ENCODE measurements at places on chromosomes 7 and 10.

DNA sequence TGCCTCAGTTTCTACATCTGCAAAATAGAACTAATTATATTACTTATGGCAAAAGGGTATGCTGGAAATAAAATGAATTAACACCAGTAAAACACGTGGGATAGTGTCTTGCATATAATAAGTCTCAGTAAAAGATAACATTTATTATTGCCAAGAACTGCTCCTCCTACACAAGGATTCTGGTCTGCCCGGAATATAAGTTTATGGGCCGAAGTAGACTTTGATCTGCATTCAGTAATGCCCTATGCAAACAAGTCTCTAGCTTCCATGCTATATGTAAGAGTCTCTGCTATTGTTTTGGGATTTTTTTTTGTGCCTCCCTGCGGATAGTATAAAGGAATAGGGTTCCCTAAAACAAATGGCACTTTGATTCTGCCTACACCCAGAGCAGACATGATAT lies 125.6 kb upstream of the SLC26A5 start:
- no peak for DNase-seq

- no peak for DNase-seq
Observed at GRCh38 chr7:148230296-148230695, 360.3 kb upstream of the C7orf33 start.

DNA sequence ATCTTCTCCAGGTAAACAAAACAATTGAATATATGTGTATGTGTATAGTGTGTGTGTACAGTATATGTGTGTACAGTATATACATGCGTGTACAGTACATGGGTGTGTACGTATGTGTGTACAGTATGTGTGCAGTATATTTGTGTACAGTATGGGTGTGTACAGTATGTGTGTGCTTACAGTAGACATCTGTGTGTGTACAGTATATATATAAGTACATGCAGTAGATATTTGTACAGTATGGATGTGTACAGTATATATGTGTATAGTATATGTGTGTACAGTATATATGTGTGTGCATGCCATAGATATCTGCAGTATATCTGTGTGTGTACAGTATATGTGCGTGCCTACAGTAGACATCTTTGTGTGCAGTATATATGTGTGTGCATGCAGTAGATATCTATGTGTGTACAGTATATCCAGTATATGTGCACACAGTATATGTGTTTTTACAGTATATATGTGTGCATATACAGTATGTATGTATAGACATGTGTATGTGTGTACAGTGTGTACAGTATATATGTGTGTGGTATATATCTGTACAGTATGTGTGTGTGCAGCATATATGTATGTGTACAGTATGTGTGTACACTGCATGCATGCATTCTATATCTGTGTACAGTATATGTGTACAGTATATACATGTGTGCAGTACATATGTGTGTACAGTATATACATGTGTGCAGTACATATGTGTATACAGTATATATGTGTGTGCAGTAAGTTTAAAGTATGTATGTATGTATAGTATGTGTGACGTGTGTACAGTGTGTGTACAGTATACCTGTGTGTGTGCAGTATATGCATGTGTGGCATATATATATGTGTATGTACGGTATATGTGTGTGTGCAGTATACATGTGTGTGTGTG lies 37.3 kb upstream of the SLC39A12 start:
- no peak for DNase-seq

DNA sequence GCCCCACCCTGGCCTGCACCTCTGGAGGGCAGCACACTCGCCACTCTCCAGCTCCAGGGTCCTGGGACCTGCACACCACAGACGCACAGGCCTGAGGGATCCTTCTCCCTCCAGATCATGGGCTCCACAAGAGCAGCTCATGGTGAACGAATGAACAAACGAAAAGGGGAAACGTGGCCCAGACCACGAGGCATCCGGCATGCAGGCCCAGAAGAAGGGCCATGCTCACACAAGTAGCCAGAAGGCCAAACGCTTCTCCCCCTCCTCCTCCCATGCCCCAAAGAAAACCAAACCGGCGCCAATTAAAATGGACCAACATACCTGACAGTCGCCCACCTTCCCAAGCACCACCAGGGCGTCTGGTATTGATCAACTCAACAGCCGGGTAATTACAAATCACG lies 30.4 kb downstream of the MAD1L1 start:
- no peak for DNase-seq

- DNase-seq: no peak
Observed at GRCh38 chr7:156095908-156096539, 283.8 kb upstream of the SHH start.

DNA sequence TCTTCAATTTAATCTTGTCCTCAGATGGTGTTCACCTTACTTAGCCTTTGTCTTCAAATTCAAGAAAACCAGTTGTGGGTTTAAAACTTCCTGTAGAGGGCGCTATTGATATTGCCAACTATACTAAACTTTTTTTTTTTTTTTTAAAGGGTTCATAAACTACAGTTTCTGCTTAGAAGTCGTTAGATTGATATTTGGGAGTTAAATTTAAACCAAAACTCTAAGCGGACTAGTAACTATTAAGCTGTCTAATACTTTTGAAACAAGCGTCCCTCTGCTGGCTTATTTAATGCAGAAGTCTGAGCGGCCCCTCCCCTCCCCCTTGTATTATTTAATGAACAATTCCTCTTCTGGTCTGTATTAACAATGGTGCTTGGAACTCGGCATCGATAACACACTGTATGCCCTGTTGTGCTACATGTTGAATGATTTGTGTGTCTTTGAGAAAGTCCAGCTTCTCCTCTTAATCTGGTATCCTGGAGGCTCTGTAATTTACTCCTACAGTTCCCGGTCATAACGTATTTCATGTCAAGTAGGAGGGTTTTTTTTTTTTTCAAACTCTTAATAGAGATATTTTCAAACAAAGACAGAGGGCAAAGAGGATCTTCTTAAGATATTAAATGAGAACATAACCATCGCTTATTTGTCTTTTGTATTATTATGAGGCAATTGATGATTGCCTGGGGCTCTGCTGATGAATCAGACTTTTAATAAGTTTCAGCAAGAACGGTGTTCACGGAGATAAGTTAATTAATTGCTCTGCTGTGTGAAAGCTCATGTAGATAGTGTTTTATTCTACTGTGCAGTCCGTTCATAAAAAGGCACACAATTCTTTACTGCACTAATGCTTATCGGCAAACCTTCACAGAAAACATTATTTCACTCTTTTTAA lies 22.6 kb upstream of the CREB5 start:
- DNase-seq: no peak

DNA sequence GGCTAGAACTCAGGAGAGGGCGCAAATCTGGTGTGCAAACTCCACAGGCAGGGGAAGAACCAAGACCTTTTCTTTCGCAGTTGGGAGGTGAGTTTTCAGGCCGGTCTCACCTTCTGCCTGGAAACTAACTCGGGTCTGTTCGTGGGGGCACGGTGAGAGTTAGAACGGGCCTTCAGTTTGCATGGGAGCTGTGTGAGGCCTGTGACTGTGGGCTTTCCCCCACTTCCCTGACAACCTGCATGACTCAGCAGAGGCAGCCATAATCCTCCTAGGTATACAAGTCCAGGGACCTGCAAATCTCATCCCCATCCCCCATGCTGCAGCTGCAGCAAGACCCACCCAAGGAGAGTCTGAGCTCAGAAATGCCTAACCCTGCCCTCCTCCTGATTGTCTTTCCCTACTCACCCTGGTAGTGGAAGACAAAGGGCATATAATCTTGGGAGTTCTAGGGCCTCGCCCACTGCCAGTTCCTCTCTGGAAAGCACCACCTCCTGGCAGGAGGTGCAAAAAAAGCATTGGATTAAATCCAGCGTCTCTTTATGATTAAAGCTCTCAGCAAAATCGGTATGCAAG lies 194.9 kb upstream of the ETV1 start:
- DNase-seq: no peak

GRCh38 chr10:61589547-61590243 lies 73.0 kb upstream of the CABCOCO1 start:
- no peak for DNase-seq

GRCh38 chr7:29894256-29894655 lies 87.9 kb downstream of the WIPF3 start:
- no peak for DNase-seq

GRCh38 chr7:51268859-51269258 lies 47.8 kb downstream of the COBL start:
- DNase-seq: no peak

Data from T-helper 22 cell (primary cell).